ENCODE measurements at places on chromosomes 3 and 15.
A peak's percentile ranks its signal among the peaks of the same experiment; 100 is the strongest.

GRCh38 chr3:165128544-165128943, 50.2 kb upstream of the SI start:
- no peak for DNase-seq

DNA sequence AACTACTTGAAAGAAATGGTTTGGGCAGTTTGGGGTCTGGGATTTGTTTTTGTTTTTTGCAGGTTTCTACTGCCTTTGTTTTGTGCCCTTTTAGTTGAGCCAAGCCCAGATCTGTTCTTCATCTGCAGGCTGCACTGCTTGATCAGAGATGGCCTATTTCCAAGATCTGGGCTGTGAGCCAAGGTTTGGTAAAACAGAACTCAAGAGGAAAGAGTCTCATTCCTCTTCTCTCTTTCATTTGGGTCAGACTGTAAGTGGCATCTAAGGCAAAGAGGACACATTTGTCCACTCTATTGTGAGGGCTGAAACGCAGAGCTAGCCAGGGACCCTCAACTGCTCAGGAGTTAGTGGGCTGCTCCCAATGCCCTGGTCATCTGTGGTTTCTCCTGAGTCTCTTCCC, 104.4 kb upstream of the UBE3A start:
- no peak for DNase-seq

DNA sequence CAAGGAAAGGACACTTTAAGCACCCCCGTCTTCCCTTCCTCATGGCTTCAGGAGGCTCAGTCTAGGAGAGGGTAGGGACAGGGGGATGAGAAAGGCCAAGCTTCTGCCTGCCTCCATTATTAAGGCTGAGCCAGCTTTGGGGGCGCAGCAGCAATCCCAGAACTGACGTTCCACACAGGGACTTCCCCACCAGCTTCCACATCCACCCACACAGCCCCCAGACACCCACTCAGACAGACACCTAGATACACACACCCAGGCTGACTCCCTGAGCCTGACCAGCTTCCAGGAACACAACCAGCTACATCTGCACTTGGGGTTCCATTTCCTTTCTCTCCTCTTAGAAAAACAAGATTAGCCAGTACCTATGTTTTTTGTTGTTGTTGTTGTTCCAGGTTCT, 4.7 kb downstream of the HCN4 start:
- DNase-seq: no peak

DNA sequence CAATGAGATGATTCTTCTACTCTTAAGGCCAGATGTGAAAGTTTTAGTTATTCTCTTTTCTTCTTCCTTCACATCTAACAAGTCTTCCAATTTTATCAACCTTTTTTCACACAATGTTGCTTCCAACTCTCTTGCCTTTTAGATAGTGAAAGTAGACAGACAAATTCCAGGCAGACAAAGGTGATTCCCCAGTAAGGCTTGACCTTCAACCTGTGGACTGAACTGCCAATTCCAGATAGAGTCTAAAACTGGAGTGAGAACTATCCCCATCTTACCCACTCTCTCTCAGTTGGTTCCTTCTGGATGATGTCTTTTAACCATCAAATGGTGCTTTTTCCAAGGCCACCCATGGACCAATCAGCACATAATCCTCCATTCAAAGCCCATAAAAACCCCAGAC, 159.0 kb downstream of the NSUN3 start:
- no peak for DNase-seq

DNA sequence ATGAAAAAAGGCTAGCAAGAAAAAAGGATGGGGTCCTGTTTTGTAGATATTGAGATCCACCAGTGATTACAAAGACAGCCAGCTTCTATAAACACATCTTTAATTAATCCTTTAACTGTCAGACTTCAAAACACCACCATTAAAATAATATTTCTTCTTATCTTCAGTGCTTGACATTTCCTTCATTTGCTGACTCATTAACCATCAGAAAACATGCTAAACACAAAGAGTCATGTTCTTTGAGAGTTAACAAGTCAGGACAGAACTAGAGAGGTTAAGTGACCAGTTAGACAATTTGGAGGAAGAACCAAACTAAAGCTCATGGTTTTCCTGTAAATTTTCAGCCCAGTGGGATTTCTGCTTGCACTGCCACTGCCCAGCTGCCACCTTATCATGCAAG, 111.4 kb downstream of the MEIS2 start:
- no peak for DNase-seq

GRCh38 chr3:160608870-160609269, 43.5 kb upstream of the KPNA4 start:
- DNase-seq: no peak

- no peak for DNase-seq
These were observed 44.1 kb downstream of the CPN2 start for GRCh38 chr3:194306771-194307640.

GRCh38 chr3:52176951-52177700, 20.8 kb upstream of the ALAS1 start:
- no peak for DNase-seq

- DNase-seq: no peak
These were observed 331 bp downstream of the RNU6-1 start for GRCh38 chr15:67839499-67839928.

GRCh38 chr15:90015749-90016148, 14.6 kb downstream of the ZNF710 start:
- DNase-seq: no peak

- no peak for DNase-seq
These were observed 1036.5 kb downstream of the TUSC7 start for GRCh38 chr3:117746066-117746465.

DNA sequence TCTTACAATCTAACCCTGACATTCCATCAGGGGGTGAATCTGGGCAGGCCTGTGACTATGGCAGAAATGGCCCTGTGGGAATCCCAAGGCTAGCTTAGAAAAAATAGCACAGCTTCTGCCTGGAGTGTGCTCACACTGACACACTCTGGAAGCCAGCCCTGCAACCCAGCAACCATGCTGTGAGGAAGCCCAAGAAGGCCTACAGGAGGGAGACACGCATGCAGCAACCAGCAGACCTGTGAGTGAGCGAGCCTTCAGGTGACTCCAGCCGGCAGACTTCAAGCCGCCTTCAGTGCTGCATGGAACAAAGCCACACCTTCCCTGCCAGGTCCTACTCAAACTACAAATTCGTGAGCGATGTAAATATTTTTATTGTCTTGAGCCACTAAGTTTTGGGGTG, 26.1 kb downstream of the RAB6B start:
- no peak for DNase-seq

GRCh38 chr3:37974121-37975083, 16.2 kb upstream of the VILL start:
- peak; percentile 79 for DNase-seq

DNA sequence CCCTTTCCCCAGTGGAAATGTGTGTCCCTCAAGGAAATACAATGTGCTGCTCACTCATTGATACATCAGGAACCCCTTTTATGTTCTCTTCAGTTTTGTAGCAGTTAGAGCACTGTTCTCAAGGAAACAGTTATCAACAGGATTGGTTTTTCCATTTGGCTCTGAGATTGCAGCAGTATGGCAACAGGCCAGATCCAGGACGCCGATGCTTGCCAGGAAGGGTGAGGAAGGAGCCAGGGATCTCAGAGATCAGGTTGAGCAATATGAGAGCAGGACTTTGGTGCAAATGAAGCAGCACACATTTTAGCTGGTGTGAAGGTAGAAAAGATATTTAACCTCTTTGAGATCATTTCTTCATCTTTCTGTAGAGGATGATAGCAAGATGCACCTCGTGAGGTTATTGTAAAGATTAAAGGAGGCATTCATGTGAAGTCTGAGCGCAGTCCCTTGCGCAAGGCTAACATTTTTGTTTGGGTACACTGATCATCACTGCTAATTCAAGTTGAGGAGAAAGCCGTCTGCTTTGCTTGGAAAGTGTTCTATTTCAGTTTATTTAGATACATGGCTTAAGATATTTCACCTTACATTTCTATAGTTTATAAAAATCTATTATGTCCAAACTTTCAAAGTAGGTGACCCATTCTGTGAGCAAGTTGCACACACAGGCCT, 68.5 kb downstream of the KCNH8 start:
- no peak for DNase-seq

DNA sequence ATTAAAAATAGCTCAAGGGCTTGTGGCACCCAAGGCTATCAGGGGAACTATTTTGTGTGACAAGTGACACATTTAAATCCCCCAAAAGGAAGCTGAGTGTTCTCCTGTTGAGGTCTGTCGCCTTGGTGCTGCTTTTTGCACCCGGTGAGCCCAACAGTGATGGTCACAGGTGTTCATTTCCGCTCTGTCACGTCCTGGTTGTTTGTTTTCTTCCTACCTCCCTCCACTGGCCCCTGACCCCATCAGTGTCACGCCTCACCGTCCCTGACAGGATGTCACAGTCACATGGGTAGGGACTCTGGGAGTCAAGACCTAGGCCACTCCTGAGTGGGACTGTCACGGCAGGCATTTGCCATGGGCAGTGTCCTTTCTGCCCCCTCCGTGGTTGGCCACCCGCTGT, 11.2 kb downstream of the SLCO3A1 start:
- DNase-seq: peak; percentile 43

GRCh38 chr3:55490276-55490913, 3.3 kb upstream of the WNT5A start:
- DNase-seq: peak; percentile 56

DNA sequence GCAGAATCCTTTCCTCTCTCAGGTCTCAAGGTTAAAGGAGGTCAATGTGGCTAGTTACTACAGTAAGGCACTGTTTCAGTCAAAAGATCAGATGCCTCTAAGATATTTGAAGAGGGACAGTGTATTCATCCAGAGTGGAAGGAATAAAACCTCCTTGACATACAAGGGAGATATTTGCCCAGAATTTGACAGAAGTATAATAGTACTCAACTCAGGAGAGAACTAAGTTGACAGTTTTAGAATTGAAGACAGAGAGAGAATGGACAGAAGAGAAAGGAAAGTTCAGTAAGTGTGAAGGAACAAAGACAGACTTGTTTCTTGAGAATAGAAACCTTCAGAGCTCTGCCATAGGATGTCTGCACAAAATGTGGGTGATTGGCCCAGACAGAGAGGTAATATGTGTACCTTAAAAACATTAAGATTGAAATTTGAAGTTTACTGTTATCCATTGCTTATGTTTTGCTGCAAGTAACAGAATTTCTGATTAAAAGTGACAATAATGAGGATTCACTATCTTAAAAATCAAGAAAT, 507.1 kb downstream of the IGSF11 start:
- no peak for DNase-seq

GRCh38 chr15:82136120-82136519, 90.3 kb upstream of the MEX3B start:
- DNase-seq: no peak

- no peak for DNase-seq
These were observed 8.1 kb upstream of the LRRK1 start for GRCh38 chr15:100911086-100911485.

- no peak for DNase-seq
These were observed 231.8 kb upstream of the TBL1XR1 start for GRCh38 chr3:177429079-177429478.

DNA sequence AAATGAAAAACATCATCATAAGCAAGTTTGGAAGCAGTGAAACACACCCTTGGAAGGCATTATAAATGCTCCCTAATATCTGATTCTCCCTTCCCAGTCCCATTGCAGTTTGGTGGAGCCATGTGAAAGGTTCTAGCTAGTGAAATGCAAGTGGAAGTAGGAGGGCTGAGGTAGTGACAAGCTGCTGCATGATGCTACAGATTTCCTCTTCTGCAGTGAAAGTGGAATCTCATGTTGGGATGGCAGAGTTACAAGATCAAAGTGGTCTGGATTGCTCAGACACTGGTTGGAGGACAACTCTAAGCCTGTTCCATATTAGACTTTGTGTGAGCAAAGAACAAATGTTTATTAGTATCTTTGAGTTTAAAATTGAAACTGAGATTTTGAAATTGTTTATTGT, 3.3 kb upstream of the PDCD6IP start:
- DNase-seq: no peak

- DNase-seq: no peak
These were observed 44.3 kb upstream of the NTRK3 start for GRCh38 chr15:88300861-88301260.

GRCh38 chr3:16352428-16352827, 87.4 kb downstream of the OXNAD1 start:
- no peak for DNase-seq

DNA sequence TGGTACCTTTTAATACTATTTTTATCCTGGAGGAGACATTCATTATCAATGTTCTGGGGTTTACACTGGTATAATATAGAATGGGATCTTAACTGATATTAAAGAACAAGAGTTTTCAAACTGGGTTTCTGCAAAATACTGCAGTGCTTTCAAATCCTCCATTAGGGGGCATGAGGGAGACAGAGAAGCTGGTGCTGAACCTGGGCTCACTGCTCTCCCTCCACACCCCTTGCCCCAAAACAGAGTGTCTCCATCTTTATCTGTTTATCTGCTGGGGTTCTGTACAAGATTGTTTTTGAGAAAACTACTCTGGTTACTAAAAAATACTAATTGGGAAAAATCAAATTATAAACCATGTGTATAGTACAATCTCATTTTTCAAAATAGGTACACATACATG, 41.7 kb downstream of the CADPS start:
- DNase-seq: no peak

- DNase-seq: peak; percentile 85
These were observed 108.2 kb downstream of the TBL1XR1 start for GRCh38 chr3:177089110-177089509.

DNA sequence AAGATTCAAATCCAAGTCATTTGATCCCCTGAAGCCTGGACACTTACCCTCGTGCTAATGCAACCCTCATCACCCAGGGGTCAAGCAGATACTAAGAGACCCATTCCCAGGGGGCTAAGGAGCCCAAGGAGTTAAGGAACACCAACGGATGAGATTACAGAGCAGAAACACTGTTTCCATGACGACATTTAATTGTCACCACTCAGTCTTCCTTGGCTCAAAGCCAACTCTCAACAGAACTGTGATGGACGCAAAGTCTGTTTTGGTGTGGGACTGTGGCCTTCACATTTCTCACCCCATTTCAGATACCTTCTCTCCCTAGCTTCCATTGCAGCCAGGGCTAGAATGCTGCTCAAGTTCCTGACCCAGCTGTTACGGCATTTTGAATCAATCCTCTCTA, 383.5 kb upstream of the WNT5A start:
- DNase-seq: no peak

DNA sequence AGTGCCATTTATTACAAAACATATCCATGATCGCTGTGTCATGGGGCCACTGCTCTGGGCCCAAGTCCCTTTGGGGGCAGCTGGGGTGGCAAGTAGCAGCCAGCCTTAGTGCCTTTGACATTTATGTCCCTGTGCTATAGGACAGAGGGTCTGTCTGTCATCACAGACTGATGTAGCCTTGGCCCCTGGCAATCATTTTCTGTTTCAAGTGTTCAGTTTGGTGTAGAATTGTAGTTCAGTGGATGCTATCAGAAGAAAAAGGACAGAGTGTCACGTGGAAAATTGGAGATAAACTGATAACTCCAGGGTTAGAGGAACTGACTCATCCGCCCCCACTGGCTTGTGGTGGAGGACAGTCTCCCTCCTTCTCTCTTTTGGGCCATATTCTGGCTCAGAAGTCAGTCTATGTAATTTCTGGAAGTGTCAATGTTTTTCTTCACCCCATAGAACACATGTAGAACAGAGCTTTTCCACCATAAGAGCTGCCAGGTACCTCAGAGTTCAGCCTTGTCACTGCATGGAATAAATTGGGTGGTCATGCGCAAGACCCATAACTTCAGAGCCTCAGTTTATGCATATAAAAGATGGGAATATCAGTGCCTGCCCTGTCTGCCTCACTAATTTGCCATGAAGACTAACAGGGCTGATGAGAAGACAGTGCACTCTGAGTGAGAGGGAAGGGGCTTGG, 4.5 kb upstream of the MRPS22 start:
- DNase-seq: peak; percentile 46

Measured in islet precursor cell (in vitro differentiated cells).